ENCODE measurements at places on chromosomes 6 and 20. TPM values are rescaled to one million over a fixed set of nuclear protein-coding genes. Genes with fewer than 3 reads are reported as not detected.
A peak's percentile ranks its signal among the peaks of the same experiment; 100 is the strongest.

DNA sequence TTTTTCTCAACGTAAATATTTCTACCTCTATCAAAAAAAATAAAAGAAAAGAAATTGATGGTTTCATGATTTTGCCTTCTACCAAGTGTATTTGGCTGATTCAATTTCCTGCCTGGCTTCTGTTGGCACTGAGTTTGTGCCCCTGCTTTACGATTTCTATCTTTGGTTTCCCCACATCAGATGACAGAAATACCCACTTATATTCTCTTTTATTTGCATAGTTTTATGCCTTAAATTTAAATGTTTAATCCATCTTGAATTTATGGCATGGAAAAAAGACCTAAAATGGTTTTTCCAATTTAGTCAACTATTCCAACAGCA lies 34.3 kb downstream of the RNF24 start:
- DNase-seq: peak; percentile 15

GRCh38 chr6:38281126-38281525 lies 358.6 kb downstream of the BTBD9 start:
- DNase-seq: peak; percentile 60

DNA sequence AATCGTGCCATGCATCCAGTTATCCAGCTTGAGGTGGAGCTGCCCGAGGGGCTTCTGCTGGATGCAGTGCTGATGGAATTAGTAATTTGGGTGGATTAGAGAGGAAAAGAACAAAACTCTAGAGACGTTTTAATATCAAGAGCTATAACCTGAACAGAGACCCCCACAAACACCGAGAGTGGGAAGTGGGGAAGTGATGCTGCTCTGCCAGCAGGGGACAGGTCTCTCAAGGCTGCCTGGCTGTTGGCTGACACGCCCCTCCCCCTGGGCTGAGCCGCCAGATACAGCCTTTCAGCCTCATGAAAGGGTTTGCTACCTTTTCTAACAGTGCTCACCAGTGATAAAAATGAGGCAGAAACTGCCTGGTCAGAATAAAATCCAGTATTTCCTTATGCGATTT lies 9.6 kb downstream of the LEMD2 start:
- DNase-seq: peak; percentile 77

DNA sequence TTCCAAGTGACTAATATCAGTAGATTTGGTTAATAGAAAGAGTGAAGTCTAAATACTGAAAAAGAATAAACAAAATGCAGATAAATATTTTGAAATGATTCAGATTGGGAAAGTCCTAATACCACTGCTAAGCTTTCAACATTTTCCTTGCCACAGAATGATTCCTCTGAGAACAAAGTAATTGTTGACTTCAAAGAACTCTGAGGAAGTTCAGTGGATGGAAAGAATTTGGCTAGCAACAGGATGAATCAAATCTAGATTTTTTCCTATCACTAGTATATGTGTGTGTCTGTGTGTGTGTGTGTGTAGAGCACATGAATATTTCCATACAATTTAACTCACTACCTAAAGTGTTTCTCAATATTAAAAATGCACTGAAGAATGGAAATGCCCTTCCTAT lies 107.9 kb upstream of the PREP start:
- no peak for DNase-seq

DNA sequence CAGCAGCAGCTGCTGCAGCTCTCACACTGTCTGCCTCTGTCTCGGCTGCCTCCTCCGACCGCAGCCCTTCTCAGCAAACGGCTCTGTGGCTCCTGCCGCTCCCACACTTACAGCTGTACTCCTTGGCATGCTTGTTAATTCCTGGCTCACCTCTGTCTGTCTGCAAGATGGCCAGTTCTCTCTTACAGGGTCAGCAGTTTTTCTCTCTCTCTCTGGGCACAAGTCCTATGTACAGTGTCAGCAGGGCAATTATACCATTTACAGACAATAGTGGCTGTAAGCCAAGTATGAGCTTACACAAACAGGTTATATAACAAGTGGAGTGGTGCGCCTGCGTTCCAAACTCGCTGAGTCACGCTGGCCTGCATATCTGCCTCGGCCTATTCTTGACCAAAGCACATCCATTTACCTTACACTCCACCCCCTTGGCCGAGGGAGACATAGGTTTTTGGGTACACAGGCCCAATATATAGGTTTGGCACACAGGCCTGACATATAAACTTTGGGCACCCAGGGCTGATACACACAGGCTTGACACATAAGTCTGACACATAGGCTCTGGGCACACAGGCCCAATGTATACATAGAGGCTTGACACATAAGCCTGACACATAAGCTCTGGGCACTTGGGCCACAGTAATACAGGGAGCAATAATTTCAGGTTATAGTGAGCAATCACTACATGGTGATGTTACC lies 4.4 kb downstream of the ZKSCAN3 start:
- no peak for DNase-seq

DNA sequence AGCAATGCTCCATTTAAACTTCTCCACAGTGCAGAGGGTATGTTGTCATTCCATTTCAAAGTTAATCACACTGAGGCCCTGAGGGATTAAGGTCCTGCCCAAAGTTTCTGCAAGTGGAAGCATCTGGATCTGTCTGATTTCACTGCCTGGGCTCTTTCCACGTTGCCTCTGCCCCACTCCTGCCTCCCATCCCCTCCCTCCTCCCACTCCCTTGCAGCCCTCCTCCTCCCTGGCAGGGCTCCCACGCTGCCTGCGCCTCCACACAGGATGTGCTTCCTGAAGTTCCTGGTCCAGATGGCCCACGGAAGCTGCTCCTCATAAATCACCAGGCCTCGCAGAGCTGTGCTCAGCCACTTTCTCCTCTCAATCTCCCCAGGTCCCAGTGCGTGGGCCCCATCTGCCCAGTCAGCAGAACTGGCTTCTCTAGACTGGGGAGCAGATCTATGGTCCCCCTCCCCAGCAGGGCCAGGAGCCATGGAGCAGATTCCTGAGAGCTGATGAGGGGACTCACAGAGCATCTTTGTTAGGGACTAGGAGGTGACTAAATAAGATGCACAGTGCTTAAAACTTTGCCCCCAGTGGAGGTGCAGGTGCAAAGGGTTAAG lies 65.4 kb upstream of the MAFB start:
- no peak for DNase-seq

DNA sequence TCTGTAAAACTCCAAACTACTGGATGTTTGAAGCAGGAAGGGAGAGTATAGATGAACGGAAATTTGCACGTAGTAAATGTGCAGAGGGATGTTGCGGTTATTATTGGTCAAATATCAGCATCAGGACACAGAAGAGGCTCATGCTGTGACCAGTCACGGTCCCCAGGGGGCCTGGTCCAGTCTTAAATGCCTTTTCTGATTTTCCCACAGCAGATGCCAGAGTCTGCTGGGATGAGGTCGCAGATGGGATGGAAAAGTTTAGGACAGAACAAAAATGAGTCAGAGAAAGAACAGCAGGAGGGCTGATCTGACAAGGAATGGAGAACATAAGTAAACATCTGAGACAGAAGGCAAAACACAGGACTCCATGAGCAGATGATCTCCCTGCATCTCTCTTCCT lies 11.7 kb upstream of the SIRPG start:
- DNase-seq: peak; percentile 16

DNA sequence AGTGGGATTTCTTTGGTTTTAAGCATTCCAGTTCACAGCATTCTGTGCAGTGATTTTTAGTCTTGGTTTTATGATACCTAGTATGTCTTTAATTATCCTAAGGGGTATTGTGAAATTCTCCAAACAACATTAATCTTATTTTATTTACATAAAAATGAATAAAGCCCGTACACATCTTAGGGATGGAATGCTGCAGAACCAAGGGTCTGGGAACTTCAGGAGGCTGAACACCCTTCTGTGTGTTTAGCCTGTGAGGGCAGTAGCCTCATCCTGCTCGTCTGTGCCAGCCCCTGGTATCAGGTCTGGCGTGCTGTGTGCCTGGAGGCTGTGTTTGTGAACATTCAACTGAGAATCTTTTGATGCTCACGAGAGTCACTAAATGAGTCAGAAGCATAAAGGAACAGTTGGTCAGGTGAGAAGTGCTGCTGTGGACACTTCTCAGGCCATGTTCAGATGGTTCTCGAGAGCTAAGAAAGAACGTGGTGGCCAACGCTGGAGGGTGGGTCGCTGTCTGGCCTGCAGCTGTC lies 25.2 kb upstream of the C20orf204 start:
- no peak for DNase-seq

DNA sequence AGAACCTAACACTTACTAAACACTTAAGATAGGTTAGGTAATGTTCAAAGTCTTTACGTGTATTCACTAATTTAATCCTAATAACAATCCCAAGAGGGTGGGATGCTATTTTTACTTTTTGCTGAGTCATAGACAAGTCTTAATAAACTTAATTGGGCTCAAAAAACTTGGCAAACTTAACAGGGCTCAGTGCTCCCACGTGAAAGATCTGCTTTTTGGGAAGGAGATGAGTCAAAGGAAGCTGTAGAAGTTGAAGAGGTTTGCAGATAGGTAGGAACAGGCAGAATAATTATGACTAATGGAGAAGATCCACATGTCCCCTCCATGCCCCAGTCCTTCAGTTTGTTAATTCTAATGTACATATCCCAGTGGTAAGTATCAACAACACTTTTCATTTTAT lies 44.5 kb upstream of the STMND1 start:
- DNase-seq: no peak

DNA sequence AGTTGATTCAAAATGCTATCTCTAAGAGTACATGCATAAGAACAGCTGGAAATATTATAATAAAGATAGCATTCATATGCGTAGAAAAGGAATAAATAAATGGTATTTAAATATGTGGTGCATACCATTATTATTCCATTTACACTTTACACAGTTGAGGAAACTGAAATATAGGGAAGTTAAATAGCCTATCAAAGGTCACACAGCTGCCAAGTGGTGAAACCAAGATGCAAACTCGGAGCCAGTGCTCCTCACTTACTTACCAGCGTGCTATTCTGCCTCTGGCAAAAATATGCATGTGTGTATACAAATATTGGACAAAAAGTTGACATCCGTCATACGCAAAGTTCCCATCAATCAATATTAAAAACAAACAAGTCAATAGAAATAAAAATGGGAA lies 22.3 kb upstream of the ANKEF1 start:
- DNase-seq: no peak

AKAP12 gene
- polyA plus RNA-seq: 76.5 TPM

ZC2HC1B gene
- polyA plus RNA-seq: not detected

CRISP2 gene
- not detected for polyA plus RNA-seq

ACSS1 gene
- 12.2 TPM for polyA plus RNA-seq

TTLL9 gene
- polyA plus RNA-seq: 0.41 TPM

Data from brain (organoid and tissue), 16 donors.